Ascending aorta (tissue), 2 donors: ENCODE measurements at places on chromosomes 16 and 17. TPM values are rescaled to one million over a fixed set of nuclear protein-coding genes. Genes with fewer than 3 reads are reported as not detected.

GRCh38 chr17:50272711-50273653, 1.3 kb upstream of the TMEM92 start:
- no peak for DNase-seq

DNA sequence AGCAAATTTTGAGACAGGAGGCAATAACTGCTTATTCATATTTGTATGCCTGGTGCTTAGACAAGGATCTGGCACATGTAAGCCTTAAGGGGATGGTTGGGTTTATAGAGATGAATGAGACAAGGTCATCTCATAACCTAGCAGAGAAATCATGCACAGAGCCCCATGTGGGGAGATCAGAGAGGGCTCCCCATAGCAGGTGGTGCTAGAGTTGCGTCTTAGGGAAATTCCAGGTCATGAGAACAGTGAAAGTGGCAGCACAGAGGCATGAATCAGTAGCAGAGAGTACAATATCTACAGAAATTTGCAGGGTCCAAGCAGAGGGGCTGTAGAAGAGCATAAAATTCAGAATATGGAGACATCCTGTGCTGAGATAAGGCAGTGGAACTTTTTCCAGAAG, 57.3 kb downstream of the SLC6A2 start:
- DNase-seq = no peak

DNA sequence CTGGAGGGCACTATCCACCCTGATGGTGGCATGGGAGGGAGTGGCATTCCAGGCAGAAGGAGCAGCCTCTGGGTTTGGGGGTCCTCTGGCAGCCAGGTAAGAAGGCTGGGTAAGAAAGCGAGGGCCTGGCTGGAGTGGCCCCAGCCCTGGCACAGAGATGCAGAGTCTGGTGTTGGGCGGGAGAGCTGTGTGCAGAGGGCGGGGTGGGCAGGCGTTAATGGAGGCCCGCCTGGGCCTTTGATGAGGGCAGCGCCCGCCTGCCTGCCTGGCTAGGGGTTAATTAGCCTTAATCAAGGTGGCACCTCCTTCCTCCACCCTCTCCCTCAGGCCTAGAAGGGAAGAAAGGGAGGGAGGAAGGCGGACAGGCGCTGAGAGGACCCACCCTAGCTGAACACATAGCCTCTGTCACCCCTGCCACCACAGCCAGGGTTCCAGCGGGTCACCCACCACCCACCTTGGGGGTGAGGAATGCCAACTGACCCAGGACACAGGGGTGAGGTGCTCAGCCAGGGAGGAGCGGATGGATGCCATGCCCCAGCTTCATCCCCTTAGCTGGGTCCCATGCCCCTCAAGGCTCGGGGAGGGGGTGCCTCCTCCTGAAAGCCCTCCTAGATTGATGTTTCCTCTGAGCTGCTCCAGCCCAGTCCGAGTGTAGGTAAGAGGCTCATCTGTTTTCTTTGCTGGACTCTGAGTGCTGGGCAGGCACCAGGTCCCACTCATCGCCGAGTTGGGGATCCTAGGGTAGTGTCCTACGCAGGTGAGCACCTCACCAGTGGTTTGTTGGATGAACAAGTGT, 13.4 kb upstream of the FAM83G start:
- no peak for DNase-seq

Gene CSH2
- not detected for total RNA-seq

Gene MYADML2
- total RNA-seq = not detected

Gene SLC52A1
- not detected for total RNA-seq

Gene DDX52
- 12.6 TPM for total RNA-seq
